Activated CD4-positive, CD25-positive, alpha-beta regulatory T cell treated with anti-CD3 and anti-CD28 coated beads, Interleukin-2, amount 50 U/mL, for 24 hours (primary cell): ENCODE measurements at places on chromosomes 5 and 9.

- ATAC-seq = no peak
Measured at GRCh38 chr5:108146222-108146621, 235.7 kb downstream of the FBXL17 start.

- no peak for ATAC-seq
Measured at GRCh38 chr5:134392301-134392700, 19.4 kb downstream of the CDKN2AIPNL start.

DNA sequence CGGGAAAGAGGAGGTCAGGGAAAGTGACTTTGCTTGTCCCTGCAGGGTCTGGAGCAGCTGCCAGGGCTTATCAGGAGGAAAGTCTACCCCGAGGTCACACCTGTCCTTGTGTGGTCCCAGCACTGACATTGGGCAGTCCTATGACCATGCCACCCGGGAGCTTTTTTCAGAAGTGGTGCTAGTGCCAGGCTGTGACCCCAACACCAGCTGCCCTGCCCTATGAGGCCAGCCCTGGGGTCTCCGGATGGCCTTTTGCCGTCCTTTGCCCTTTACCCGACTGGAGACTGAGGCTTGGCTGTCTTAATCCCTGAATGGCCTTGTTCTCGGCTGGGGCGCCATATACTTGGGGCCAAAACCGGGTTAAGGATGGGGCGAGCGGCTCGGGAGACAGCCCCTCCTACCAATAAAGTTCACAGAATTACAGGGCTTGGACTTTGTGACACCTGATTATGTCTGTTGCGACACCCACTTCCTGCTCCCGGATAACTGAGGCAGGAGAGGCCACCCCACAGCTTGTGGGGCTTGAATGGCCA is 22.2 kb upstream of the SLC9A3 start:
- no peak for ATAC-seq

GRCh38 chr9:133518706-133519449 is 5.9 kb downstream of the MYMK start:
- ATAC-seq = no peak

GRCh38 chr5:137263371-137264005 is 235.6 kb downstream of the SPOCK1 start:
- no peak for ATAC-seq

DNA sequence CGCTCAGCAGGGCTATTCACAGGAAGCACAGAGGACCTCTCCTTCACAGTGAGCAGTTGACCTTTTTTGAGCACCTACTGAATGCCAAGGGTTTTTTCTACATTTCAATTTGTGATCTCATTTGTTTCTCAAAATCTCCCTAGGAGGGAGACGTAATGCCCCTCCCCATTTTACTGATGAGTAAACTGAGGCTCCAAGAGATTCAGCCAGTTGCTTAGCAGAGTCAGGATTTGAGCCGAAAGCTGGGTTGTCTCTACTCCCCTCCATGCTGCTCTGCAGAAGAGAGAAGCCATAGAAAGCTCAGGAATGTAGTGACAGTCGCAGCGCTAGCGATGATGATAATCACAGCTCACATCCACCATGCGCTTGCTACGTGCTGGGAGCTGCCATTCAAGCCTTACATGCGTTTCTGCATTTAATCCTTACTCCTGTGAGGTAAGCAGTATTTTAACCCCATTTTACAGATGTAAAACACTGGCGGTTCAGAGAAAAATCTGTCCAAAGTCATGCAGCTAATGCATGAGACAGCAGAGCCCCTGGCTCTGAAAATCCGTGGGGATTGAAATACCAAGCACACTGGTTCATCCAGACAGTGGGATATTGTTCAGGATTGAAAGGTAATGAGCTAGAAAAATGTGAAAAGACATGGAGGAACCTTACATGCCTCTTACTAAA is 33.8 kb downstream of the ERGIC1 start:
- no peak for ATAC-seq

DNA sequence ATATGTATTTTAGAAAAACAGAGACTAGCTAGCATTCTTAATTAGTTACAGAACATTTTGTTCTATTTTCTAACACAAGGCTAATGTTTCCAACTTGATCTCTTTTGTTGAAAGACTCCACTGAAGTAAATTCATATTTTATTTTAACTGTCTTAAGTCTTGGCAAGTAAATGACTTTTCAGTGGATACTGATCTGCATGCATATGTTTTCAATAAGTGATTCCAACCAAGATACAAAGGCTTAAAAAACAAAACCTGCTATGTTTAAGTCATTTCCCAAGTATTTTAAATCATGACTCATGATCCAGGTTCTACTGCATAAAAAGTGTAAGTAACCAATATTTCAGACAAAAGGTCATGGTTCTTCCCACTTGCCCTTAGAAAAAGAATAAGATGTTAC is 5.7 kb downstream of the CDO1 start:
- no peak for ATAC-seq

DNA sequence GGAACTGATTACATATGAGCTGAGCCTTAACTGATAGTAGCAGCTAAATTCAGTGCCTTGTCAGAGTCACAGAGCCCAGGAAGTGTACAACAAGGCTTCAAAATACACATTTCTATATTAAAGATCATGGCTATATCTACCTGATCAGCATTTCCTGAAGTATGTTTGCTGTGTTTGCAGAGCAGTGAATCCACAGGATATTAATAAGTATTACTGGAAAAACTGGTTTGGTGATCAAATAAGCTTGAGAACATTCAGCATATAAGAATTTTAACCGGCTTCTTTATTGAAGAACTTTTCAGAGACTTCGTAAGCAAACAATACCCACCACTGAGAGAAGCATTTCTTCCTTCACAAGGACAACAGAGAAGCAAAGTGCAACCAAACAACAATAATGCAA is 227.0 kb downstream of the ELAVL2 start:
- ATAC-seq = no peak
